Hair follicle dermal papilla cell (primary cell): ENCODE measurements at places on chromosomes 4 and X. TPM values are rescaled to one million over a fixed set of nuclear protein-coding genes. Genes with fewer than 3 reads are reported as not detected.

The ODAPH gene
- not detected in 2 replicates for total RNA-seq

The MAGEE2 gene
- not detected in 2 replicates for total RNA-seq

The SAP30 gene
- 22.7 and 23.9 TPM in 2 replicates for total RNA-seq

The NUP62CL gene
- 0.12 and 0.16 TPM in 2 replicates for total RNA-seq

The MID1 gene
- 8.5 and 12.8 TPM in 2 replicates for total RNA-seq

The VBP1 gene
- total RNA-seq, result 38.8 and 46.3 TPM in 2 replicates

The F9 gene
- not detected in 2 replicates for total RNA-seq

The CXCL11 gene
- total RNA-seq, result not detected in 2 replicates

The MTMR8 gene
- 0.97 and 1.2 TPM in 2 replicates for total RNA-seq

The LNX1 gene
- 10.1 and 11.1 TPM in 2 replicates for total RNA-seq

The IL2 gene
- total RNA-seq, result not detected in 2 replicates

The MMGT1 gene
- 21.3 and 23.7 TPM in 2 replicates for total RNA-seq

The MAGEB3 gene
- not detected in 2 replicates for total RNA-seq

The SSX1 gene
- not detected in 2 replicates for total RNA-seq

The RAB39B gene
- total RNA-seq, result 0.65 and 0.85 TPM in 2 replicates

The BCAP31 gene
- 83.4 and 90.6 TPM in 2 replicates for total RNA-seq

The ASMTL gene
- total RNA-seq, result 27.8 and 32.5 TPM in 2 replicates

The MAGEA11 gene
- not detected in 2 replicates for total RNA-seq

The CSN1S1 gene
- total RNA-seq, result not detected in 2 replicates

The PCYT1B gene
- total RNA-seq, result 1.6 and 2.6 TPM in 2 replicates

The FNIP2 gene
- 23.6 and 30.7 TPM in 2 replicates for total RNA-seq

The GLRA3 gene
- under 0.01 TPM in 1 of 2 replicates, not detected in the other for total RNA-seq

The SEPTIN6 gene
- total RNA-seq, result 34.6 and 41.1 TPM in 2 replicates

The ABCD1 gene
- total RNA-seq, result 22.1 and 22.3 TPM in 2 replicates

The AMER1 gene
- 4.6 and 5.5 TPM in 2 replicates for total RNA-seq

The BST1 gene
- total RNA-seq, result 10.2 and 11.8 TPM in 2 replicates

The IGBP1 gene
- 60.4 and 62.6 TPM in 2 replicates for total RNA-seq

The P2RY10 gene
- not detected in 2 replicates for total RNA-seq

The MAPK10 gene
- 6.3 and 10.9 TPM in 2 replicates for total RNA-seq

The FHDC1 gene
- total RNA-seq, result 0.65 and 1.2 TPM in 2 replicates

The GC gene
- not detected in 2 replicates for total RNA-seq

The TGIF2LX gene
- total RNA-seq, result not detected in 2 replicates

The TIGD2 gene
- 14.1 and 19.6 TPM in 2 replicates for total RNA-seq

The TBX22 gene
- total RNA-seq, result not detected in 2 replicates

The SLC49A3 gene
- total RNA-seq, result 4.4 and 8.5 TPM in 2 replicates

The SASH3 gene
- total RNA-seq, result not detected in 2 replicates

The BTC gene
- 0.24 and 0.32 TPM in 2 replicates for total RNA-seq
